ENCODE measurements at places on chromosomes 13 and 19.

DNA sequence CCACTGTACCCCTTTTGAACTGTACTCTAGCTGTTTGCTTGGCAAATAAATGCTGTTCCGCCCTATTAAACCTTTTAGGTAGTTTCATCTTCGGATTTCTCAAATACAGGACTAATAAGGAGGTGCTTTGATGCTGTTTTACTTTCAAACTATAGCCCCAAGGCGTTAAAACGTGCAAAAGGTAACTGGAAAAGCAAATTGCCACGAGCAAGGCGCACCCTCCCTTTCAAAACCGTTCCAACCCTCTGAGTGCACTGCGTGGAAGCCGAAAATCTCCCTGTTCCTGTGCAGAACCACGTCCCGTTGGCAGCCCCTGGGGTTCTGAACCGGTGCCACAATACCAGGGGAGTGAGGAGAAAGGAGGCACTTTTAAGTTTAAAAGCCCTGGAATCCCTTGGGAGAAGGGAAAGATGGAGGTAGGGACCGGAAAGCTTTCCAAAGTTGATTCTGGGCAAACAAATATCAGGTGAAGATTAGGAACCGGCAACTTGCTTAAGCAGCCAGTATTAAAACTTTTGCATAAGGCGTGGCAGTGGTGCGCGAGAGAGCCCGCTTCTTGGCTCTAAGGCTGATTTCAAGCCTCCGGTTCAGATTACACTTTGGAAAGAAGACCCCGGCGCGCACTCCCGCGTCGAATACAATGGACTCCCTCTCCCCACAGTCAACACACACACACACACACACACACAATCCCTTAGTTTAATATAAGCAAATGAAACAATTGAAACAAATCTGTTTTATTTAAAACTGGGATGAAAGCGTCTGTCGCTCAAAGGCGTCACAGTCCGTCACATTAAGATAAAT lies 9.5 kb downstream of the POU4F1 start:
- DNase-seq, result no peak

DNA sequence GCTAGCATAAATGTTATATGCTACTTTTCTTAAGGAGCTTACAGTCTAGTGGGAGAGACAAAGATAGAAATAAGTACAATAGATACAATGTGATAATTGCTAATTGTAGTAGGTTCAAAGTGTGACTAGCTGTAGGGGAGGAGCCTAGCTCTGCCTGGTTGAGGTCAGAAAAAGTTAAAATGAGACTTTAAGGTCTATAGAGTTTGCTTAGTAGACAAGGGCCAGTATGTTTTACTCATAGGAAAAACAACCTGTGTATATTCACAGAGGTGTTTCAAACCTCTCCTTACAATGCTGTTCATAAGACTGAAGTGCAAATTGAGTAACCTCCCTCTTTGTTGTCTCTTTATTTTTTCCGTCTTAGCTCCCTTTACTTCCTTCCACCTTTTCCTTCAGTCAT lies 56.1 kb downstream of the PDS5B start:
- no peak for DNase-seq

- no peak for DNase-seq
Observed at GRCh38 chr19:39297931-39298634, 1.9 kb downstream of the IFNL1 start.

DNA sequence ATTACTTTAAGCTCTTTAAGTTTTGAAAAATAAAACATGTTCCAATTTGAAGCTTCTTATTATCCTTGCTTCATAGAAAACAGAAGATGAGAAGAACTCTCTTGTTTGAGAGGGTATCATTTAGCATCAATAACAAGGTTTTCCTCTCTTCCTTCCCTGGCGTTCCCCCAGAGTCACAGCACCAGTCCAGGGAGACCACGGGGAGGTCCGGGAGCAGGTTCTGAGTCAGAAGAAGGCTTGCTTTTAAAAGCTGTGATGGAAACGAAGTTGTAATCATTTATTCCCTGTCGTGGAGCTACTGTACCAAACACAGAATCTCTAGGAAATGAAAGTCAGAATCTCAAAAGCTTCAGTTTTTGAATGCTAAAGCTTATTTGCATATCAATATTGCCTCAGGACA lies 174.0 kb upstream of the LSM14A start:
- DNase-seq, result no peak

- DNase-seq, result peak; percentile 48
Observed at GRCh38 chr19:48290771-48291488, 21.0 kb downstream of the ZNF114 start.

- no peak for DNase-seq
Observed at GRCh38 chr13:49938314-49938713, 2.2 kb upstream of the SPRYD7 start.

GRCh38 chr13:113186061-113186900 lies 22.2 kb downstream of the PCID2 start:
- no peak for DNase-seq

DNA sequence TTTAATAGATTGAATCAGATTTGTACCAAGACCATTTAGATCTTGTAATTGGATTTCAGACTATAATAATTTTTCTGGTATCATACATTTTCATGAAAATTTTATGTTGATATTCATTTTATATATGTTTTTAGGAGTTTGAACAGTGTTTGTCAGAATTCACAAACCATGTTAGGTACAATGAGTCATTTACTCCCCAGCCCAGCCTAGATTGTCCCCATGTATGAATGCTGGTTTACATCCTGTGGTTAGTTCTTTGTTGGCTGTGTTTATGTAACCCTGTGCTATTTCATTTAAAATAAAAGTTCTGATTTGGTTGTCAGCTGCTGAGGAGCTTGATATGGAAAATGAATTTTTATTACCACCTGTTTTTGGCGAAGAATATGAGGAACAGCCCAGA lies 96.7 kb downstream of the GJA3 start:
- DNase-seq, result no peak

DNA sequence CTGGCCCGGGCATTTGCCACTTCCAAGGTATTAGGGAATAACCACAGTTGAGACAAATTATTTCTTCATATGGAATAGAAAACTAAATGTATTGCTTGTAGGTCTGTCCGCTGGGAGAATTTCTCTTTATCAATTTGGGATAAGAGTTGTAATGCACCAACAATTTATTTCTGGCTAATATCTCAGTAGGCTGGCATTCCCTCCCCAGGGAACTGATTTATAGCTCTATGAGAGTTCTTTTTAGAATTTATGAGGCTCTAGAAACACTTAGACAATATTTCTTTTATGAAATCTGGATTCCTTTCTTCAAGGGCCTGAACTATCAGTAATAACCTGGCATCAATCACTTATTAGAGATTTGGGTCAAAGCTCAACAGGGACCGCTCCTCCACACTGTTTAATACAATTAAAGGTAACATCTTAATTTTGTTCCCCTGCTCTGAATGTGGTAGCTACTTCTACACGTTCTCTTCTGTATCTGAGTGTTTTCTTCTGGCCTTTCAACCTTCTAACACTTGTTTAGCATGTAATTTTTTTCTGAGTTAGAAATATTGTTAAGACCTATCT lies 857.4 kb upstream of the PRR20A start:
- no peak for DNase-seq

- no peak for DNase-seq
Observed at GRCh38 chr19:48718711-48719231, 754 bp downstream of the MAMSTR start.

DNA sequence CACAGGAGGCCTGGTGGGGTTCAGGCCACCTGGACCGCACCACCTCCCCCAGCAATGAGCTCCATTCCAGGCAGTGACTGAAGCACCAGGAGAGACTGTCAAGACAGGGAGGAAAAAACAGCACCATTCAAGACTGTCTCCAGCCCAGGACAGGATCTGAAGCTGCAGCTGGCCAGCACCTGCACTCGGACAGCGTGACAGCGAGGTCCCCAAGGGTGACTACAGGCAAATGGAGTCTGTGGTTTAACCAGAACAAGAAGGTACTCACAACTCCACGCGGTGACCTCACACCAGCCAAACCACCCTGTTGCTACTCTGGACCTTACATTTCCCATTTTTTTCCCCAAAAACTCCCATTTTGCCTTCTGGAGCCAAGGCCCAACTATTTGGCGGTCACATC lies 9.8 kb downstream of the MED26 start:
- DNase-seq, result no peak

GRCh38 chr19:54041969-54042606 lies 21.6 kb downstream of the VSTM1 start:
- DNase-seq, result no peak

DNA sequence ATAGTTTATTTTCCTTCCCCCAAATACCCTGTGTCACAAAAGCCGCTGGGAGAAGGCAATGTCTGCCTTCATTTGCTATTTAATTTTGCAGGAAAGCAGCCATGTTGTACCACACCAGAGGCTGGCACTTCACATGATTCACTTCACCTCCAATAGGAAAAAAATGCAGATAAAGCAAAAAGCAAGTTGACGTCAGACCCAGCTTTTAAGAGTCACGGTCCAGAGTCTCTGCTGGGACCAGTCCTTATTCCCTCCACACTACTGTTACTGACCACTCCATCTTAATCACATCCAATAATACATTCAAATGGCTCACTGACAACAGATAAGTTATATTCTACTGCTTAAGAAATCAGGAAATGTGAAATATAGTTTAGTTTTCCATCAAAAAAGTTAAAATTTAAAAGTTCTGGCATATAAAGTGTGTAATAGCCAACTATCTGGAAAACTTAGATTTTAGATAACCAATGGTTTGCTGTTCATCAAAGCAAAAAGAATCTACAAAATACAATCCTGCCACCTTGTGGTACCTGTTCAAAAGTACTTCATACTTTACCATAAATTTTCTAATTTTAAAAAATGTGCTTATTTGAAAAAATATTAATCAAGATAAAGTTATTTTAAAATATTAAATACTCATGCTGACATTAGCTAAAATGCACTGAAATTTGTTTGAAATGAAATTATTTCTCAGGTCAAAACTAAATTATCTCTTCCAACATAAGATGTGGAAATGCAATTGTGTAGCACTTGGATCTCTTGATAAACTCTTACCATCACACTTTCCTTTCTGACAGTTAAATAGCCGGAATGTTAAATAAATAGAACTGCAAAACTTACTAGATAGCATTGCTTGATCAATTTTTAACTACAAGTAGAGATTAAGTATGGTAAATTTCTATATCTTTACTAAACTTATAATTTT lies 97.3 kb downstream of the SERP2 start:
- DNase-seq, result peak; percentile 35

- no peak for DNase-seq
Observed at GRCh38 chr19:47540748-47541147, 25.9 kb upstream of the NAPA start.

DNA sequence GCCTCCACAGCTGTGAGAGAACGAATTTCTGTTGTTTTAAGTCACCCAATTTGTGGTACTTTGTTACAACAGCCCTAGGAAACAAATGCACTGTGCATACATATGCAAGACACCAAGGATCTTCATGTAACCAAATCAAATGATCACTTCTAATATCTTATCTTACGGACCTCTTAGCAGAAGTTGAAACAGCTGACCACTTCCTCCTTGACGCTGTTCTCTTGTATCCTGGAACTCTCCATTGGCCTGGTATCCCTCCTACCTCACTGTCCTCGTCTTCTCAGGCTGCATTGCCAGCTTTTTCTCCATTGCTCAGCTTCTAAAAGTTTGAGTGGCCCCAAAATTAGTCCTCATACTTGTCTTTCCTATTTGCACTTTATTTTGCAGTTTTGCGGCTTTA lies 200.4 kb downstream of the DLEU7 start:
- no peak for DNase-seq

DNA sequence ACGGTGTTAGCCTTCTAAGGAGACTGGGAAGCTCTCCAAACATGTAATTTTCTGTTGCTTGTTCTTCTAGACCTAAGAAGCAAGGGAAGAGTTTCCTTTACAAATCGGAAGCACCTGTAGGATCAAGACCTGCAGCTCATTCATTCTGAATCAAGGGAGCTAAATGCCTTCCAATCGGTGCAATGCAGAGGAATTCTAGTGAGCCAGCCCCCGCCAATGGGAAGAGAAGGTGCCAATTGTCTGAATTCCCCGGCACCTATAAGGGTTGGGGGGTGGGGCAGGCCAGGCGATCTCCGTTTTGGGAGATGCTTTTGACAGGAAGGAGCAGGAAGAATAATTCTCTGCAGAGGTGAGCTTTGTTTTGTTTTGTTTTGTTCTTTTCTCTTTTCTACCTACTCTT lies 7.1 kb upstream of the NLRP13 start:
- no peak for DNase-seq

GRCh38 chr19:17232258-17232657 lies 6.2 kb downstream of the OCEL1 start:
- no peak for DNase-seq

GRCh38 chr13:52187029-52187423 lies 27.6 kb upstream of the NEK3 start:
- DNase-seq, result no peak

DNA sequence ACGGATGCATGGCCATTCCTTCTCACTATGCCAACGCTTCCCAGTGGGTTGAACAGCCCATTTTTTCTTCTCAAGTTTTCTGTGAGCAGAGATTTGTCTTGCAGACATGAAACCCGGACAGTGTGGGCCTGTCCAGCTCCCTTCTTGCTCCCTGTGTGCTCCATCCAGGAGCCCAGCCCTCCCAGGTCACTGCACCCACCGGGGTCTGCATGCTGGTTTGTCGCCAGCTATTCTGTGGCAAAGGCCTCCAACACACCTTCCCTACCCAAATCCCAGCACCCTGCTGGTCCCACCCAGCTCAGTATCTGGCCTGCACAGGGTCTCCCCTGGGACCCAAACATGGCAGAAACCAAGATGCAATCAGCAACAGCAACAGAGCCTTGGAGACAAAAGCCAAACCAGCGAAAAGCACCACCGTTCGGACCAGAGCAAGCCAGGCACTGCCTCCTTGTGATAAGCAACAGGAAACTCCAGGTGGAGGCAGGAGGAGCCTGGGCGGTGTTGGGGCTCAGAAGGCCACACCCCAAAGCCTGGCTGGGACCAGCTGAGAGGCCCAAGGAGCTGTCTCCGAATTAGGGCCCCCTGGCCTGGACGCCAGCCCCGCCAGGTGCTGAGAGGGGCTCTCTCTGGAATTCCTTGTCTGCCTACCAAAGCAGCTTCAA lies 12.2 kb upstream of the SPACA7 start:
- DNase-seq, result no peak

GRCh38 chr13:28530729-28531076 lies 35.8 kb upstream of the FLT1 start:
- DNase-seq, result no peak

- DNase-seq, result no peak
Observed at GRCh38 chr19:44019498-44019897, 5.7 kb upstream of the ZNF222 start.
